ENCODE measurements at places on chromosomes 2 and 18. TPM values are rescaled to one million over a fixed set of nuclear protein-coding genes. Genes with fewer than 3 reads are reported as not detected.

Gene HOXD4
- not detected for total RNA-seq

Gene MOGAT1
- total RNA-seq = not detected

Gene NTSR2
- 0.25 TPM for total RNA-seq

Gene PFN4
- 0.98 TPM for total RNA-seq

Gene LOXL3
- 11.1 TPM for total RNA-seq

Gene UBR3
- 94.9 TPM for total RNA-seq

Gene RAPGEF4
- total RNA-seq = 13.5 TPM

Gene SIGLEC15
- not detected for total RNA-seq

Gene ASPRV1
- 1.7 TPM for total RNA-seq

Gene ANKRD30B
- not detected for total RNA-seq

Gene SMYD5
- total RNA-seq = 20.4 TPM

Gene HOXD1
- total RNA-seq = not detected

Gene B3GNT2
- total RNA-seq = 46.5 TPM

Gene ATP8B1
- 4.2 TPM for total RNA-seq
